ENCODE measurements at places on chromosomes 13 and 19. TPM values are rescaled to one million over a fixed set of nuclear protein-coding genes. Genes with fewer than 3 reads are reported as not detected.
A peak's percentile ranks its signal among the peaks of the same experiment; 100 is the strongest.

Gene MBD3L2
- total RNA-seq, result not detected

Gene C19orf81
- 1.7 TPM for total RNA-seq

- DNase-seq, result no peak
Measured at GRCh38 chr13:66559093-66559492, 671.0 kb downstream of the PCDH9 start.

DNA sequence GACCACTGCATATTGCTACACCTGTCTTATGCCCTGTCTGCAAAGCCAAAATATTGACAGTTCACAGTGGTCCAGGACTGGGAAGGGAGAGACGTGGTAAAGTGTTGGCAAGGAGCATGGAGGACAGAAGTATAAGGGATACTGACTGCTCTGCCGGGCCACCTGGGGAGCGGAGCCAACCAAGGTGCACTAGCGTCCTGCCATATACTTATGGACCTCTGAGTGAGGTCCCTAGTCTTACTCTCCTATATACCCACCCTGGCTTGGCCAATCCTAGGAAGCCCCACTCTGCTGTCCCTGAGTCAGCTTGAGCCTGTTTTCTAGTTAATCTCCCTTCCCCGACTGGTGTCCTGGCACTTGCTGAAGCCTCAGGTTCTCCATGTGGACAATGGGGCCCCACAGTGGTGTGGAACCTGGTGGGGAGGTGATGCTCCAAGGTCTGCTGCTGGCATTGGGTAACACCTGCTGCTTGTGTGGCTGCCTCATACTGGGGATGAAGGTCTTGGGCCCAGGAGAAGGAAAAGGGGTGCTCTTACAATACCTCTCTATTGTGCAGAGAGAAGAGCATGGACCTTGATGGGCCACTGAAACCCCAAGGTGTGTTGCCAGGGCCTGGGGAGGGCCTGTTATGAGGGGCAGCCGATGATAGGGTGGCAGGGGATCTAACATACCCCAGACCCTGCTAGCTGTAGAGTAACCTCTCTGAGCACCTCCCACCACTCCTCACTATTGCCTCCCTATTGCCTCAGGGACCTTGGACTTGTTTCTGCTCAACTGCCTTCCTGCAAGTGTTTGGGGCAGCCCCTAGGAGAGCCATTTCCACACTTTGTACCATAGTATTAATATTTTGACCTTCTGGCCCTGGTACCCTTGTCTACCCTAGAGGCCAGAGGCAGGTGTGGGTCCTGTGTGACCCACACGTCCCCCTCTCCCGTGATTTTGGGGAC lies 6.7 kb upstream of the TRIM28 start:
- DNase-seq, result no peak

Gene CEACAM7
- total RNA-seq, result not detected

DNA sequence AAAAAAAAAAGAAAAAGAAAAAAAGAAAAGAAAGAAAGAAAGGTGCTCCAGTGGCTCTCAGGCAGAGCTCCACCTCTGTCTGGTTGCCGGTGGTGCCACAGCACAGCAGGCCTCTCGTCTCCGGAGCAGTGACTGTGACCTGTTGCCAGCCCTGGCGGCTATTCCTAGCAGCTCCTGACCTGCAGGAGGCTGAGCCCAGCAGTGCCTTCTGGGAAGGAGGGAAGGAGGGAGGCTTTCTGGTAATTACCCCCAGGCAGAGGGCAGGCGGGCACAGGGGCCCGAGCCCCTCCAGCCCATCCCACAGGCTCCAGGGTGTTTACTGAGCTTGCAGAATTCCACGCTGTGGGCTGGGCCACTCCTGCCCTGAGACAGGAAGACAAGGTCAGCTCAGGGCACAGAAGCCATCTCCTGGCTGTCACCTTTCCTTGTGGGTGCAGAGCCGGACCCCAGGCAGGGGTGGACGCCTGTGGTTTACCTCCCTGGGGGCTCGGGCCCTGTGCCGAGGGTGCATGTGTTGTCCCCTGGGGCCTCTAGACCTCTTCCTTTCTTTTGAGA lies 77.9 kb downstream of the GNG7 start:
- DNase-seq, result no peak

GRCh38 chr19:36026091-36026876 lies 6.4 kb downstream of the CLIP3 start:
- no peak for DNase-seq

GRCh38 chr19:41025871-41026270 lies 34.8 kb downstream of the CYP2B6 start:
- no peak for DNase-seq

Gene SMIM44
- total RNA-seq, result not detected

Gene RGL3
- 4.1 TPM for total RNA-seq

- DNase-seq, result no peak
Measured at GRCh38 chr13:49560270-49561061, 24.9 kb downstream of the RCBTB1 start.

Gene RASL11A
- total RNA-seq, result 5.4 TPM

Gene CYP4F8
- total RNA-seq, result not detected

- no peak for DNase-seq
Measured at GRCh38 chr19:48867746-48868113, 687 bp downstream of the PLEKHA4 start.

Gene ERICH6B
- total RNA-seq, result not detected

- DNase-seq, result no peak
Measured at GRCh38 chr13:90793261-90793820, 554.1 kb upstream of the MIR17HG start.

GRCh38 chr19:38514812-38515633 lies 81.5 kb downstream of the RYR1 start:
- DNase-seq, result peak; percentile 58

GRCh38 chr13:45786293-45786920 lies 65.1 kb downstream of the SIAH3 start:
- DNase-seq, result no peak

DNA sequence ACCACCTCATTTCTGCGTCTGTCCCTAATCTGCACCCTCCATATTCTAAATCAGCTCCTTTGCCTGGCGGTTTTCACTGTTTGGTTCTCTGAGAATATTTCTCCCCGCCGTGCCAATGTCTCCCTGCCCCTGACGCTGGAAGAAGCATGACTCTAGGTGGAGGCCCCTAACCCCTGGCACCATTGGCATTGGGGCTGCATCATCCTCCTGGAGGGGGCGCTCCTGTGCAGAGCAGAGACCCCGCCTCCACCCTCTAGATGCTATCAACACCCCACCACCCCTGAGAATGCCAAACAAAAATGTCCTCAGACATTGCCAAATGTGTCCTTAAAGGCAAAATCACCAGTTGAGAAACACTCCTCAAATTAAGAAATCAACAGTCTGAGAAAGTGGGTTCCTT lies 6.5 kb downstream of the ZSCAN5B start:
- DNase-seq, result no peak

Gene SCAF1
- 30.8 TPM for total RNA-seq

Gene FAAP24
- 0.64 TPM for total RNA-seq

DNA sequence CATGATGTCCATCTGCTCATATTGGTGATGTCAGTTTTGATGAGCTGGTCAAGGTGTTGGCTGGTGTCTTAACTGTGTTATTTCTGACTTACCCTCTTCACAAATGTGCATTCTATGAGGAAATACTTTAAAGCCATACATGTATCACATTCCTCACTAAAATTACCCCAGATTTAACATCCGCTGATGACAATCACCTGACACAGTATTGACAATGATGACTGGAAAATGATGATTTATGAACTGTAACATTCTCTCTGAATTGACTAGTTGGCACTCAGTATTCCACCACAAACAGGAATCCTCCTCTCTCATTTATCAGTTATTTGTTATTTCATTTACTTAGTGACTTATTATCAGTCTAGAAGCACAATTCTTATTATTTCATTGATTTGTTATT lies 117.3 kb downstream of the ITGBL1 start:
- DNase-seq, result no peak
